ENCODE measurements at places on chromosomes 4 and X.

DNA sequence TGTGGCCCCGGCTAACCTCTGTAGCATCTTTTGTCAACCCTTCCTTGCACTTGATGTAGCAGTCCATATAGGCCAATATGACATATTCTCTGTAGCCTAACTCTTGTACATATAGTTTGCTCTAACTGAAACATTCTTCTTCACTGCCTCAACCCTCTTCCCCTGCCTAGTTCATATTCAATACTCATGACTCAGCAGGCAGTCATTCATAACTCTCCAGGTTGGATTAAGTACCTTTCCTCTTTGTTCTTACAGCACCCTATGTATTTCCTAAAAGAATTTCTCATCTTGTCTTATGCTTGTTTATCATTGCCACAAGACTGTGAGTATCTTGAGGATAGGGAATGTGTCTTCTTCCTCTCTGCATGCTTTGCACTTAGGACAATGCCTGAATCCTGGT is 76.9 kb downstream of the TMLHE start:
- DNase-seq, result no peak

DNA sequence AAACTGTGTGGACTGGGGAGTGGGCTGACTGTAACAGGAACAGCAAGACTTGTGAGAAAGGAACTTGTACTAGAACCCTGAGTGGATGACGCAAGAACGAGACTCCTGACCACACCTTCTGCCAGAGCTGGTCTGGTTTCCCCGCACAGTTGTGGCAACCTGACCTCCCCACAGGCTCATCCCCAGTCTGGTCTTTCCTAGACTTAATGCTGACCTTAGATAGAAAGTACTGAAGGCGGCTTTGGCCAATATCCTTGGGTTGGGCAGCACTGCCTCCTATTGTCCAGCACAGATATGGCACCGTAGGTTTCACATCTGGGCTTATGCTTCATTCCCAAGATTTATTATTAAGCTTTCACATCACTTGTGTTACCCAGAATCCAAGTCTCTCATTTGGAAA is 137.8 kb upstream of the FRG1 start:
- DNase-seq, result no peak

- no peak for DNase-seq
Measured at GRCh38 chrX:15816886-15817285, 26.6 kb downstream of the ZRSR2 start.

- peak; percentile 13 for DNase-seq
Measured at GRCh38 chrX:65587616-65588526, 53.3 kb upstream of the LAS1L start.

DNA sequence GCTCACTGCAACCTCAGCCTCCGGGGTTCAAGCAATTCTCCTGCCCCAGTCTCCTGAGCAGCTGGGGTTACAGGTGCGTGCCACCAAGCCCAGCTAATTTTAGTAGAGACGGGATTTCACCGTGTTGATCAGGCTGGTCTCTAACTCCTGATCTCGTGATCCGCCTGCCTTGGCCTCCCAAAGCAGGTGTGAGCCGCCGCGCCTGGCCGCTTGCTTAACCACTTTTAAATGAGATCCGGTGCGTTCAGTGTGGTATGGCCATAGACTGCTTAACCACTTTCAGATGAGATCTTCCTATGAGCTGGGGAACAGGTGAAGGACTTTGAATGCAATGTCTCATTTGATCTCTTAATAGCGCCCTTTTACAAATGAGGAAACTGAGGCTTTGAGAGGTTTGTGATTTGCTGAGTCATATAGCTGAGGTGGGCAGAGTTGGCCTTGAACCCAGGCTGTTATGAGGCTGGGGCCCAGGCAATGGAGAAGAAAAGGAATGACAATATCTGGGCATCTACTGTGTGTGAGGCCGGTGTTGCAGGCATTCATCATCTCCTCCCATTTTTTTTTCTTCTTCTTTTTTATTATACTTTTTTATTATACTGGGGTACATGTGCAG is 41.9 kb upstream of the NSG1 start:
- DNase-seq, result no peak

DNA sequence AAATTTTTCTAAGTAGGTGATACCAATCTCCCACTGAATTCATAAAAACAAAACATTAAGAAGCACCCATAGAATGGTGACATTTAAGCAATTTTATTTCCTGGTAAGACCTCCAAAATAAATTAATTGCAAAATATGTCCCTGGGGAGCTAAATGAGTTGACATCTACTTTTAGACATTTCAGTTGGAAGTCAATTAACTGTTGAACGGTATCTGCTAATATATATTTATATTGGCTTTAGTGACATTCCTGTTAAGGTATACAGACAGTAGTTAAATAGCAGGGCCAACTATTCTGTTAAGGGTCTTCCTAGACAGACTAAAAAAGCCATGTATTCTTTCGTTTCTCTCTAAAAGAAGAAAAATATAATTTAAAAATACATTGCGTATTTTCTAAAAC is at the start of gene PRR27:
Gene PRR27 (plus strand): TSS at position 301 of the 400 bp plus-strand sequence. CDS start 139 bp downstream, outside the sequence.
- DNase-seq, result no peak
